ENCODE measurements at places on chromosomes 7 and 10.

- DNase-seq, result no peak
These were observed 75.9 kb upstream of the SLC26A5 start for GRCh38 chr7:103521937-103522336.

DNA sequence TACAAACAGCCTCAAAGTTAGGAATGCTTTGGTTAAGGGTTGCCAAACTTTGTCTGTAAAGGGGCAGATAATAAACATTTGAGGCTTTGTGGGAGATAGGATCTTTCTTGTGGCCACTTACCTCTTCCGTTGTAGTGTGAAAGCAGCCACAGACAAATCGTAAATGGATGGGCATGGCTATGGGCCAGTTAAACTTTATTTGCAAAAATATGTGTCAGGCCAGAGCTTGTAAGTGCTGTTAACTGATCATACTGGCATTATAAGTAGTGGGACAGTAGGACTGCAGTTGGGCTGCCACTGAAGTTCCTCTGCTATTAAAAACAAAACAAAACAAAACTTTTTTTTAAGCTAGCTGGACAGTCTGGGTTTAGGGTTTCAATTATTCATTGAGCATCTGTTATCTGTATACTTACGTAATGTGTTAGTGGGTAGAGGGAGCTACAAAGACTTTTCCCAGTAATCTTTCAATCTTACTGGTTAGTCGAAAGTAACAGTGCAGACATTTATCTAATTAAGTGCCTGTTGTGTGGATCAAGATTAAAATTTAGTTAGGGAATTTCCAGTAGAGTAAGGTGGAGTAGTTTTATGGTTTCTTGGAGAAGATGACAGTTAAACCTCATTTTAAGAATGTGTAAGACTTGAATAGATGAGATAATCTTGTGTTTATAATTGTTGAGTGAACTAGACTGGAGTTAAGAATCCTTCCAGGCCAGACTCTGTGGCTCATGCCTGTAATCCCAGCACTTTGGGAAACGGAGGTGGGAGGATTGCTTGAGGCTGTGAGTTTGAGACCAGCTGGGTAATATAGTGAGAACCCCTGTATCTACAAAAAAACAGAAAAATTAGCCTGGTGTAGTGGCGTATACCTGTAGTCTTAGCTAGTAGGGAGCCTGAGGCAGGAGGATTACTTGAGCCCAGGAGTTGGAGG, 100.1 kb downstream of the BTRC start:
- no peak for DNase-seq

DNA sequence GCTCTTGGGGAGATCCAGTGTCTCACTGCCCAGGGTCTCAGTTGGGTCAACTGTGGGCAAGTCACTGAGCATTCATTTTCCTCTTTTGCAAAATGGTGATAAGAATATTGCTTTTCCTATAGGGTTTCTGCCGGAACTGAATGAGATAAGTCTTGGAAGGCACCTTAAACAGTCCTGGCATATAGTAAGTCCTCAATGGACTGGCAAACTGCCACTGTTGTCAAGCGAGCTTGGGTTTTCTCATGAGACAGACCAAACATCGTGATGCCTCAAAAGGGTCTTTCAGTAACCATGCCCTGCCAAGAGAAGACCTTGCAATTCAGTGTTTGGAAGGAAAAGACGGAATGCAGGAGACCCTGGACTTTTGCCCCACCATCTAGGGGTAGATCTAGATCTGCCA, 251.5 kb downstream of the WDR11 start:
- DNase-seq, result no peak

GRCh38 chr10:89952325-89952724, 250.9 kb downstream of the KIF20B start:
- DNase-seq, result no peak

DNA sequence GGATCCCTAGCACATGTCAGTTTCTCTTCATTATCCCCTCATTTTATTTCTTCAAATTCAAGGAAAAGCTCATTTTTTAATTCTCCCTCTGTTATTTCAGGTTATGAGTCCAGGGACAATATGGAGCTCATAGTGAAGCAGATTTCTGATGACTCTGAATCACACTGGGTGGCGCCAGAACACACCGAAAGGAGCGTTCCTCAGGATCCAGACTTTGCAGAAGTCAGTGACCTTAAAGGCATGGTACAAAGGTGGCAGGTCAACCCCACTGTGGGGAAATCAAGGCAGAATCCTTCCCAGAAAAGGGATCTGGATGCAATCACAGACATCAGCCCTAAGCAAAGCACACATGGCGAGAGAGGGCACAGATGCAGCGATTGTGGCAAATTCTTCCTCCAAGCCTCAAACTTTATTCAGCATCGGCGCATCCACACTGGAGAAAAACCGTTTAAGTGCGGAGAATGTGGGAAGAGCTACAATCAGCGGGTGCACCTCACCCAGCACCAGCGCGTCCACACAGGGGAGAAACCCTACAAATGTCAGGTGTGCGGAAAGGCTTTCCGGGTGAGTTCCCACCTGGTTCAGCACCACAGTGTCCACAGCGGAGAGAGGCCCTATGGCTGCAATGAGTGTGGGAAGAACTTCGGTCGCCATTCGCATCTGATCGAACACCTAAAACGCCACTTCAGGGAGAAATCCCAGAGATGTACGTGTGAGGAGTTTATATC, 21.4 kb downstream of the ZKSCAN5 start:
- DNase-seq, result no peak

GRCh38 chr10:4291990-4292389, 507.0 kb upstream of the KLF6 start:
- no peak for DNase-seq

DNA sequence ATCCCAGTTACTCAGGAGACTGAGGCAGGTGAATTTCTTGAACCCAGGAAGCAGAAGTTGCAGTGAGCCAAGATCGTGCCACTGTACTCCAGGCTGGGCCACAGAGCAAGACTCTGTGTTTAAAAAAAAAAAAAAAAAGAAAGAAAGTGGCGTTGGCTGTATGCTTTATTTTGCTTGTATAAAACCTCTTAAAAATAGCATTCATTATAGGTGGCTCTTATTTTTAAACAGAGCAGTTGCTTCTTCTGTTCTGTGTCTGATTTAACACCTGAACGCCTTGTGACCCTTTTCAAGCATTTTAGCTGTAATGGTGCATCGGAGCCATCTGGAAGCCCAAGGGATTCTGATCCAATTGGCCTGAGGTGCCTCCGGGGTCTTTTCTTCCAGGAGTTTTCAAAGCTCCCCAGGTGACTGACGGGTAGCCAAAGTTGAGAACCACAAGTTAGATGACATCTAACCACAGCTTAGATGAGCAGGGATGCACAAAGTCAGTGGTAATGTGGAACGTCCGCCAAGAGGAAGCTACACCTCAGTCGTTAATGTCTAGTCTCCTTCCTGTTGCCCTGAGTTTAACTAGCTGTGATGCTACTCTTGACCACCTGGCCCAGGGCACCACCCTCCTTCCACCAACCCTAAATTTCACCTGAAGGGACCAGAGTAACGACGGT, 274.6 kb upstream of the KLF6 start:
- no peak for DNase-seq

- DNase-seq, result no peak
These were observed 47.8 kb upstream of the ELN start for GRCh38 chr7:73980206-73980605.

- no peak for DNase-seq
These were observed 14.3 kb upstream of the NPM3 start for GRCh38 chr10:101797403-101798059.

DNA sequence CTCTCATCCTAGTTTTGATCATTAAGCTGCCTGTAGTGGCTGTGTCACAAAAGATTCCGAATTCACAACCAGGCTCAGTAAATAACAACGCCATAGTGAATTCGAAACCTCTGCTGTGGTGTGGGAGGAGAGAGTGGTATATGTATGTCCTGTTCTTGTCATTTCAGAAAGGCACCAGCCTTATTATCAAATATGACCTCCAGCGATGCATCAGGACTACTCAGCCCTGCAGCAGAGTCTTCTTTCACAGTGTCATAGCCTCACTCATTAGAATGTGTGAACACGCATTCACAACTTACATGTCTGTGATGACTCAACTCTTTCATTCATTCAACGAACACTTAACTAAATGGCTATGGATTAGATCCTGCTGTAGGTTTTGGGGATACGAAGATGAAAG, 15.3 kb downstream of the AOC1 start:
- DNase-seq, result no peak

DNA sequence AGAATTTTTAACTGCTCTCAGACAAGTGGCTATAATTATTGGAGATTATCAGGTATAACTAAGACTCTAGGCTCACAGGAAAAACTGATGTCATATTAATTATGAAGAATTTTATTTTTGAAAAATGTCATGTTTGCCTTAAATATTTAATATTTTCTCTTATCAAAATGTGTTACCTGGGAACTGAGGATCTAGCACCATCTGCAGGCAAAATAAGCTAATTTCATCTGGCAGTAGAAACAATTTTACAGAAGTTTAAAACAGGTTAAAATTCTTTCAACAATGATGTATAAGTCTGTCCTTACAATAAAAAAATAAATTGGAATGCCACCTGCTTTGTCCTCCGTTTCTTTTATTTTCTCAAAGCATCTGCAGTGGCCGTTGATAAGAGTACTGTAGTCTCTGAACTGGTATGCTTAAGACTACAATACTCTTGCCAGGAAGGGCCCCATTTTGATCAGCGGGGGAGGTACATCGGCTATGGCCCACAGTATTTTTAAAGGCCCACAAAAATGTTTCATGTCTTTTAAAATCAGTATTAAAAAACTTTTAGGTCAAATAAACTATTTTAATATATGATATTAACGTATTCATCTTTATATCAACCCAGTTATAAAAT, 81.3 kb downstream of the VWDE start:
- DNase-seq, result no peak

- no peak for DNase-seq
These were observed 69.5 kb upstream of the PODXL start for GRCh38 chr7:131625817-131626372.

DNA sequence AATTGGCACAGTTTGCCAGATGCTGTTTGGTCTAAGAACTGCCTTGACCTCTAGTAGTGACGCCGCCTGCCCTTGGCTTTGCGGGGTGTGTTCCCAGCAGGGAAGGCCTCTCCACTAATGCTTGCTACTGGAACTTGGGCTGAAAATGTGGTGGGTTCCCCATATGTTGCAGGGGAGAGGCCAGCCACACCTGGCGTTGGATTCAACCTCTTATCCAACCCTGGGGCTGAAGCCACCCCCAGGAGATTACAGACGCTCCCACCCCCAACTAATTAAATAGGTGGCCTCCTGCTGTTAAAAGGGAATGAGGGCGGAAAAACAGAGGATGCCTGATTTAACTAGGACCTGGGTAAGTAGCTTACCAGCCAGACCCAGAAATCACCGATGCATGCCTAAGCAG, 19.2 kb upstream of the ATOH7 start:
- no peak for DNase-seq

GRCh38 chr10:109851616-109852474, 71.5 kb downstream of the XPNPEP1 start:
- no peak for DNase-seq

GRCh38 chr7:111004310-111004901, 86.5 kb upstream of the LRRN3 start:
- DNase-seq, result no peak

DNA sequence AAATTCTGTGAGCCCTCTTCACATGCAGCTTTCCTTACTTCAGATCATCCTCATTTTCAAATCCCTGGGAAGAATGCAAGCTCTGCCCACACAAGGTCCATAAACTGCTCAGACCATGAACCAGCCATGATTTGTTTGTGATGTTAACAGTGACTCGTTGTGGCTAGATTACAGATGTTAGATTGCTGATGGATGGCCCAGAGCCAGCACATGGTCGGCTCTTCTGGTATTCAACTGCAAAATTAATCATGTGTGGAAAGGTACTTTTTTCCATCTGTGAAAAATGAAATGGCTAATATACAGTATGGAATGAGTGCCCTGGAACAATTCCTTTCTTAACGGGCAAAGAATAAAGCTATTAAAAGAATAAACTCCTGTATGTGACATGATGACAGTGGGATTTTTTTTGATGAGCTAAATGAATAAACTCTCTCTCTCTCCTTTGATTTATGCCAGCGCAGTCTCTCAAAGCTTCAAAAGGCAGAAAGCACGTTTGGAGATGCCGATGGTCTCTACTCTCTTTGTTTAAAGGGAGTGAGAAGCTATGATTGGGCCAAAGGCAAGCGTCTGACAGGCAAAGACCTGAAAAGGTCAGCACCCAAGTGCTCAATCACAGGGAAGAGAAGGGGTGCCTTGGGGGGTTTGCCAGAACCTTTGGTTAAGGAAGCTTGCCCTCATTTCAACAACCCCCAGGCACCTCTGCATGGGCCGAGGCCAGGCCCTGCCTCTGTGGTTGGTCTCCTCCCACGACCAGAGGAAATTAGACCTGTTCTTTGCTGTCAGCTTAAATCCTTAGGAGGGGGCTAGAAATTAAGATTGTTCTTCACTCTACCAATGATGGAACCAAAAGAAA, 444.0 kb upstream of the NFE2L3 start:
- no peak for DNase-seq

DNA sequence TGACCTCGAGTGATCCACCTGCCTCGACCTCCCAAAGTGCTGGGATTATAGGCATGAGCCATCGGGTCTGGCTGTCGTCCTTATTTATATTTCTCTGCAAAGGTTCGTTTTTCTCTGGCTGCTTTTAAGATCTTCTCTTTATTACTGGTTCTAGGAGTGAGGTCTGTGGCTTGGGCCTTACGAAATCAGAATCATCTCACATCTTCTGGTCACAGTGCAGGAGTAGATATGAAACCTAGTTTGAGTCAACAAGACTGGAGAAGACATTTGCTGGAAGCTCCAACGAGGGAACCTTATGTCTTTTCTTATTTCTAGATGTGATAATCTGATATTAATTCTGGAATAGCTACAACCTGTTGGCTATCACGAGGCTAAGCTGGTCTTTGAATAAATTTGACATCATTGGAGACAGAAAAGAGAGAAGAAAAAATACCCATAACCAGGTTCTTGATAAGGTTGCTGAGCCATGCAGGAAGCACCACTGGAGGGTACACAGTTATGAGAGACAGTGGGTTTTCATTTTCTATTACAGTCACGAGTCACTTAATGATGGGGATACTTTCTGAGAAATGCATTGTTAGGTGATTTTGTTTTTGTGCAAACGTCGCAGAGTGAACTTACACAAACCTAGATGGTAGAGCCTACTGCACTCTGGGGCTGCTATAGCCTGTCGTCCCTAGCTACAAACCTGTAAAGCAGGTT, 25.6 kb upstream of the IL15RA start:
- DNase-seq, result no peak

- no peak for DNase-seq
These were observed 29.6 kb upstream of the DKK1 start for GRCh38 chr10:52284416-52285013.

GRCh38 chr7:50372923-50373322, 68.4 kb downstream of the IKZF1 start:
- DNase-seq, result no peak

DNA sequence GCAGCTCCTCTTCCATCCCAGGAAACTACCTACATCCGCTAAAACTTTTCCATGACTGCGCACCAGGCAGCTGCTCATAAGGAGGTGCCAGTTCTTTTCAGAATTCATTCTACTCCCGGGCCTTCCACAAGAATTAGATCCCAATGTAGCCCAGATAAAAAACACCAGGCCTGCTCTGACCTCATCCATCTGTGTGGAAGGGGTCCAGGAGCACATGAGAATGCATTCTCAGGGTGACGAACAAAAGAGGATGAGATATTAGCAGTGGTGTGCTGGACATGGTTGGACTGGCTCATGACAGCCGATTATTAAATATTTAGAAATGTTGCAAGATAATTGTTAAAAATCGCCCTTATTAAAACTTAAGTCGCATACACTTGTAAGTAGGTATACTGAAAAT, 43.2 kb upstream of the STEAP1B start:
- DNase-seq, result no peak

GRCh38 chr7:50655490-50655889, 90.3 kb upstream of the DDC start:
- DNase-seq, result no peak

- DNase-seq, result no peak
These were observed 12.7 kb downstream of the DHTKD1 start for GRCh38 chr10:12081470-12081869.

Data from activated naive CD4-positive, alpha-beta T cell treated with Interleukin-2 at 50 U/mL for 16 hours (primary cell).